Omental fat pad (tissue), 4 donors: ENCODE measurements at places on chromosomes 13 and 19. TPM values are rescaled to one million over a fixed set of nuclear protein-coding genes. Genes with fewer than 3 reads are reported as not detected.

COMP gene
- 1.6 TPM for total RNA-seq

DNA sequence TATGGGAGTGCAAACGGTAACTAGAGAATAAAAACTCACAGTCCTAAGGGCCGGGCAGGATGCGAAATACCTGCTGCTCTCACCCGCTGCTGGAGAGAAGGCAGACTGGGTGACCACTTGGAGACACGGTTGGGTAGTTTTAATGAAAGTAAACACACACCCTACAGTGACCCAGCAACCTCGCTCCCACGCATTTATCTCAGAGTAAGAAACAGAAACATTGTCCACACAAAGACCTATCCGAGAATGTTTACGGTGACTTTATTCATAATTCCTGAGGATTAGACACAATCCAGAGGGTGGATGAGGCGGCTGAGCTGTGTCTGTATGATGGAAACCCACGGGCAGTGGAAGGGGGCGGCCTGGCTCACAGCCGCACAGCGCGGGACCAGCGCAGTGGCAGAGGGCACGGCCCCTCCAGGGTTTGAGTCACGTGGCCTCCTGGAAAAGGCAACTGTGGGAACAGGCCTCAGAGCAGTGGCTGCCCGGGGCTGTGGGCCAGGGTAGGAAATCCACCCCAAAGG, 73.5 kb upstream of the C13orf46 start:
- DNase-seq: no peak

DMKN gene
- total RNA-seq: 26.8 TPM

DNA sequence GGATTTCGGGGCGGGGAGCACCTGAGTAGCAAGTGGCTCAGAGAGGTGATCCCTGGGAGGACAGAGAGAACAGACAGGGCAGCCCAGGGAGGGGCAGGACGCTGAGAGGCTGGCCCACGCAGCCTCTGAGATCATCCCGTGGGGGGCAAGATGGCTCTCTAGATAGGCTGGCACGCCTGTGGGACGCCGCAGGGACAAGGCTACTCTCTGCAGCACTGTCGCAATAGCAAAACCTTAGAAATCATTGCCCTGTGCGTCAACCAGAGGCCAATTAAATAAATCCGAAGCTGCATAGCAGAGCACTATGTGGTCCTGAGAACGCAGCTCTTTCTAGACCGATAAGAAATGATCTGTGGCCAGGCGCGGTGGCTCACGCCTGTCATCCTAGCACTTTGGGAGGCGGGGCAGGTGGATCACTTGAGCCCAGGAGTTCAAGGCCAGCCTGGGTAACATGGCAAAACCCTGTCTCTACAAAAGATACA, 5.1 kb downstream of the PEX11G start:
- DNase-seq: no peak

- no peak for DNase-seq
Observed at GRCh38 chr13:51475727-51476501, 23.1 kb upstream of the INTS6 start.

ACTN4 gene
- total RNA-seq: 325 TPM

KIR3DL2 gene
- total RNA-seq: 0.38 TPM

GRCh38 chr19:49301165-49301865, 23.7 kb downstream of the SLC6A16 start:
- DNase-seq: peak; percentile 77

UPK1A gene
- not detected for total RNA-seq

CLEC4G gene
- total RNA-seq: 8.3 TPM

GRCh38 chr19:22622020-22622419, 12.1 kb upstream of the ZNF492 start:
- no peak for DNase-seq

CEACAM19 gene
- 4.1 TPM for total RNA-seq

GRCh38 chr13:114235697-114236096, 1.0 kb downstream of the CDC16 start:
- DNase-seq: no peak

DNA sequence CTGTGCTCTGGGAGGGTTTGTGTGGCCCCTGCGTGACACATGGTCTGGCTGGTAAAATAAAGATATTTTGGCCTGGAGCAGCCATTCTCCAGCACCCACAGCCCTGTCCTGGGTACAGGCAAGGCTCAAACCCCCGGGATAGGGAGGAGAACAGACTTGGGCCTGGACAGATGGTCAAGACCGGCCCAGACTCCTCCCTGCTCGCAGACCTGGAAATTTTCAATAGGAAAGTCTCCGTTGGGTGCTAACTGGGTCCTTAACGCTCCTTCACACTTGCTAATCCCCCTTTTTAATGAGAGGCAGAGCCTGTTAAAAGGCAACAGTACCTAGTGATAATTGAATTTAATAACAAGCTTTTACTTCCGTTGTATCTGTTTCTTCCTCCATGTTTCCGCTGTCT, 2.5 kb downstream of the PALM start:
- DNase-seq: no peak

DNA sequence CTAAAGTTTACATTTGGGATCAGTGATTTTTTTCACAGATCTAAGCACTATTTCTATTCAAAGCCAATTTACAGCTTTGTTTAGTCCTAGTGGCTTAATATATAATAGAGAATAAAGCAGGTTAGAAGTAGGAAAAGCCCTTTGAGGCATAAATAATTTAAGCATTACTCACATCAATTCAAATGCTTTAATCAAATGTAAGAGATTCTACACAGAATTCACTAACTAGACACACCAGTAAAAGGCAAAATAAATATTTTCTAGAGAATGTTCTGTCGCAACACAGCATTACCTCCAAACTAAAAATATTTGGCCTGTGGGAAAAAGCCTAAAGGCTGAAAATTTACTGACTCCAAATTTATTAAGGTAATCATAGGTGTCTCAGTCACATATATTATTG, 31.3 kb downstream of the KCTD12 start:
- DNase-seq: no peak

PRR36 gene
- not detected for total RNA-seq

- no peak for DNase-seq
Observed at GRCh38 chr19:16522559-16523377, 19.5 kb downstream of the CHERP start.

ALDH16A1 gene
- 20.3 TPM for total RNA-seq

GRCh38 chr13:98447881-98448641, 128.8 kb downstream of the STK24 start:
- peak; percentile 42 for DNase-seq

- no peak for DNase-seq
Observed at GRCh38 chr13:74895042-74895796, 586.8 kb downstream of the TBC1D4 start.

DNA sequence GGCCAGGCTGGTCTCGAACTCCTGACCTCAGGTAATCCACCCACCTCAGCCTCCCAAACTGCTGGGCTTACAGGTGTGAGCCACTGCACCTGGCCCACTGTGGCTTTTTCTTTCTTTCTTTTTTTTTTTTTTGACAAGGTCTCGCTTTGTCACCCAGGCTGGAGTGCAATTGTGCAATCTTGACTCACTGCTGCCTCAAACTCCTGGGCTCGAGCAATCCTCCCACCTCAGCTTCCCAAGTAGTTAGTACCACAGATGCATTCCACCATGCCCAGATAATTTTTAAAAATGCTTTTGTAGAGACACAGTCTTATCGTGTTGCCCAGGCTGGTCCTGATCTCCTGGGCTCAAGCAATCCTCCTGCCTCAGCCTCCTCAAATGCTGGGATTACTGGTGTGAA, 12.1 kb upstream of the FCGBP start:
- no peak for DNase-seq

GRCh38 chr19:5927441-5927821, 13.4 kb downstream of the CAPS start:
- no peak for DNase-seq

KASH5 gene
- total RNA-seq: not detected

DNA sequence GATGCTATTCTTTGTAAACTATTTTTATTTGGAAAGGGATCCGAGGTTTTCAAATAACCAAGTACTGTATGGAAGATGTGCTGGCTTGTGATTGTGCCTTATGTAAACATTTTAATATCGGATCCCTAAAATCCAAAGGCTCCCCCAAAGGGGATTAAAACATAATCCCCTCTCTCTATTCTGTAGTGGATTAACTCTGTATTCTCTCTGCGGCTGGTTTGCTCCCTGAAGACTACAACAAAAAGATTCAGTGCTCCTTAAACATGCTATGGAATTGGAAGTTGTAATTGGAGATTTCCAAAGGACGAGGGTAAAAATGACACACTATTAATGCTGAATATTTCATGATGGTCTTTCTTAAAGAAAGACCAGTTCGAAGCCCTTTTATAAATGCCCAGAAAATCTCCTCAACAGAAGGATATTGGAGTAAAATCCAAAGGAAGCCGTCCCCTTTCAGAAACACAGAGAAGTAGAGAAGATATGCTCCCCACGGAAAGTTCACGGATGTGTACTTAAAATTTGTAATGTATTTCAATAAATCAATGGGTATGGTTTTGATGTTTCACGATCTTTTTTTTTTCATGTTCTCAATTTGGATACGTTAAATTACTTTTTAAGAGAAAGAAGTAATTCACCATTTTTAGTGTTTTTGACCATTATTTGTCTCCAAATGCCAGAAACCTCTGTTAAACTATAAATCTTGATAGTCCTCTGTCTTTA, 6.5 kb downstream of the MAB21L1 start:
- no peak for DNase-seq

- DNase-seq: no peak
Observed at GRCh38 chr13:94959626-94960025, 247.3 kb upstream of the SOX21 start.

GRCh38 chr19:5165697-5166019, 175.0 kb downstream of the PTPRS start:
- no peak for DNase-seq
